Hematopoietic multipotent progenitor cell treated with erythropoietin and hydrocortisone succinate and interleukin-3 and kit ligand, for 4 days (in vitro differentiated cells): ENCODE measurements at places on chromosomes 2 and 18.

DNA sequence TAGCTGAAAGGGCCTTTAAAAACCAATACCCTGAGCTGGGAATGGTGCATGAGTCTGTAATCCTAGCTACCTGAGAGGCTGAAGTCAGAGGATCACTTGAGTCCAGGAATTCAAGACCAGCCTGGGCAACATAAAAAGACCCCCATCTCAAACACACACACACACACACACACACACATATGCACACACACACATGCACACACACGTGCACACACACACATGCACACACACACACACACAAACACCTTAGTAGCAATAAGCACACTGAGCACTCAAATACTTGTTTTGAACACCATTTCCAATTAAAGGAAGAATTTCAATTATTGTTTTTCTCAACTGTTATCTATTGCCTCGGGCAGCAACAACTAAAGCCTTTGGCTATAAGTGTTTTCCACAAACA is 25.6 kb upstream of the UBE2F start:
- no peak for DNase-seq

DNA sequence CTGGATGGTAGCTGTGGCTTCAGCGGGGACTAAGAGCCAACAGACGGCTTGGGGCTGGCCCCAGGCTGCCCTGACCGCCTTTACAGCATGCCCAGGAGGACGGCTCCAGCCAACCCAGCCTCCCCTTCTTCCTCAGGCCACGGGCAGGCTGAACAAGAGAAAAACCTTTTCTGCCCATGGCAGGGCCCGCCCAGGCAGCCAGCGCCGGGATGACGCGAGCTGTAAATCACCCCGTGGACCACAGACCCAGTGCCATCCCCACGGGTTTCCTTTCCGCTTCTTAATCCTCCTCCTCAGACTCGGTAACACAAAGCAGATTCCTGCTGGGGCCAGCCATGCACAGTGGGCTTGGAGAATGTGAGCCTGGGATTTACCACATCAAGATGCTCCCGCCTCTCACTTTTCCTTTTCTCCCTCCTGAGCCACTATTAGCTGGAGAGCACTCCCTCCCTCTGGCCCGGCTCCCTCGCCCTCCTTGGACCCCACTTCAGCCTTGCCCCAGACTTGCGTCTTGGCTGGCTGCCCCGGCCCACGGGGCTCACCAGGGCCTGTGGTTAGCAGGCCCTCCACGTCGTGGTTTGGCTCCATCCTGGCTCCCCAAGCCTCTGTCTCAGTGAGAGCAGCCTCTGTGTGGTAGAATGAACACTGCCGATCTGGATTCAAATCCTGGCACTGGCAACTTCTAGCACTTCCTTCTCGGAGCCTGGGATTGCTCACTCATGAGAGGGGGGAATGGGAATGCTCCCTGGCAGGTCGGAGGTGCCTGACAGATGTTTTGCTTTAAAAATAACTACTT is 31.4 kb downstream of the ATOH8 start:
- DNase-seq = peak; percentile 74

DNA sequence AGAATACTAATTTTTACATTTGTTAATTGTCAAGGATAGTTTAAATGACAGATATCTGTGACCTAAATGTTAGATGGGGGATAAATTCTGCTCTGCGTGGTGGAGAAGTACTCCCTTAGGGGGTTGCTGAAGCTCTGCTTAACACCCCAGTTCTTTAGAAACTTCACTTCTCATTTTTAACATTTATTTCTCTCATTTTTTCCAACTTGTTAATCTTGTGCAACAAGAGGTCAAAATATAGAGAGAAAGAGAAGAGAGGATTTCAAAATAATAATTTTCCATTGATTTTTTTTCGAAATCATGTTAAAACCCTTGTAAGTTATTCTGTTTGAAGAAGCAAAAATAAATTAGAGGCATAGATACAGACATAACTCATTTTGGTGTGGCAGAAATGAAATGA is 61.3 kb upstream of the SLC8A1 start:
- DNase-seq = peak; percentile 15

- no peak for DNase-seq
Observed at GRCh38 chr18:36780748-36781147, 48.1 kb downstream of the TPGS2 start.

DNA sequence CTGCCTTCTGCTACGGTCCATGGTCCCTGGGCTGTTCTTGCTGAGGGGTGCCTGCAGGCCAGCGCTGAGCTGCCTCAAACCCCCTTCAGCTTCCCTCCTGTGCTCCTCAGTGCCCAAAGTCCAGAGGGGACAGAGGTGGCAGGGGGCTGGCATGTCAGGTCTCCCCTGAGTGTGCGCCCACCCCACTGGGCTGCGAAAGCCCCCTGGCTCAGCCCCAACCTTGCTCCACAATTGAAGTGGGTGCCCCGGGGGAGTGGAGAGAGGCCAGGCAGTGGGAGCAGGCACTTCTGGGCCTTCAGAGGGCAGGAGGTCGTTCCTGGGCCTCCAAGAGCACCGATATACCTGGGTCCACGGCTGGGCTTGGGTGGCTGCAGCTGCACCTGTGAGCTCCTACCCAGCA is 548.7 kb upstream of the FAM98A start:
- no peak for DNase-seq

DNA sequence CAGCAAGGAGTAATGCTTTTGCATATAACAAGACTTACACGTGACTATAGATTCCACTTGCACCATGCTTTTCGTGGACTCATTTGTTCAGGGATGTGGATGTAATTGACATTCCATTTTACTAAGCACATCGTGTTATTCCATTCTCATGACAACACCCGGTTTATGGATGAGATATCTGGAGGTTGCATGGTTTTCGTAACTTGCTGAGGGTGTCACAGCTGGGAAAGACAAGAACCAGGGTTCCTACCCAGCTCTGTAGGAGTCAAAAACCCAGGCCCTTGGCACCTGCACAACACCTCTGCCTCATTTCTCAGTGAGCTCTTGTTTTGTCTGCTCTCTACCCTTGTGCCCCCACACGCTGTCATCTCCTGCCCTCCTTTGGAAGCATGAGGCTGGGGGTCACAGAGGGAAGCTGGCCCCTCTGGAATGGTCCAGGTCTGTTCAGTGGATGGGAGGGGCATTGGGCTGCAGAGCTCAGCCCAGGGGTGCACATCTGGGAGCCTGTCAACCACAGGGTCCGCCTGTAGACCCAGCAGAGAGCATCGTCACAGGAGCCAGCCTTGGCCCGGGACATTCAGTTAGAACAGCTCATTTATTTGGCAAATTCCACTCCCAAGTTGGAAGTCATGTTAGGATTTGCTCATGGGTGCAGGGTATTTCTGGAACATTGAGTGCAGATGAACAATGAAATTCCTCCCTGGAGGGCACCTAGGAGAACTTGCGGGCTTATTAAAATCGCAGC is 120.1 kb upstream of the TWIST2 start:
- DNase-seq = no peak

GRCh38 chr2:127069003-127069402 is 38.0 kb downstream of the BIN1 start:
- DNase-seq = no peak

GRCh38 chr2:157698430-157698829 is 69.8 kb upstream of the ACVR1C start:
- no peak for DNase-seq

DNA sequence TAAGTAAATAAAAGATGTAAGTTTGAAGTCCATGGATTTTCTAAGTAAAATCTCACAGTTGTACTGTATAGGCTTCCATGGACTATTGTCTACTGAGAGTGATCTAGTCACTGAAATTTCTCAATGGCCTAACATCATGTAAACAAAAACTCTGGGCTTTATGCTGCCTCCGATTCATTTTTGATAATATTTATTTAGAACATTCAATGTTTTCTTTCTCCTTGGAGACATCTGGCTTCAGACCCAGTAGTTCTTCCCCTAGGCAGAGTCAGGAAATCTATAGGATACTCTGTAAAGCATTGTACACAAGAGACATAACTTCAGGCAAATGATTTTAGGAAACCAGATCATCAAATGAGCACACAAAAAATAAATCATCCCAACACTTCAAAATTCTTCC is 1208.6 kb upstream of the ZEB2 start:
- DNase-seq = no peak

GRCh38 chr2:72173640-72174321 is 26.1 kb upstream of the CYP26B1 start:
- peak; percentile 4 for DNase-seq

- no peak for DNase-seq
Observed at GRCh38 chr2:241733391-241734207, 831 bp upstream of the D2HGDH start.

DNA sequence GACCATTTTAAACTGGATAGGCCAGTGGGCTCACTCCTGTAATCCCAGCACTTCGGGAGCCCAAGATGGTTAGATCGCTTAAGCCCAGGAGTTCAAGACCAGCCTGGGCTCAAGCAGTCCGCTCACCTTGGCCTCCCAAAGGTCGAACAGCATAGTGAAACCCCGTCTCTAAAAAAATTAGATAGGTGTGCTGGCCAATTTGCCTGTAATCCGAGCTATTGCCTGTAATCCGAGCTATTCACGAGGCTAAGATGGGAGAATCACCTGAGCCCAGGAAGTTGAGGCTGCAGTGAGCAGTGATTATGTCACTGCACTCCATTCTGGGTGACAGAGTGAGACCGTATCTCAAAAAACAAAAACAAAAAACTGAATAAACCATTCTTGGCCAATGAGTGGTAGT is 52.6 kb upstream of the EMILIN2 start:
- DNase-seq = no peak

- peak; percentile 79 for DNase-seq
Observed at GRCh38 chr2:219689676-219690628, 62.5 kb downstream of the SLC4A3 start.

DNA sequence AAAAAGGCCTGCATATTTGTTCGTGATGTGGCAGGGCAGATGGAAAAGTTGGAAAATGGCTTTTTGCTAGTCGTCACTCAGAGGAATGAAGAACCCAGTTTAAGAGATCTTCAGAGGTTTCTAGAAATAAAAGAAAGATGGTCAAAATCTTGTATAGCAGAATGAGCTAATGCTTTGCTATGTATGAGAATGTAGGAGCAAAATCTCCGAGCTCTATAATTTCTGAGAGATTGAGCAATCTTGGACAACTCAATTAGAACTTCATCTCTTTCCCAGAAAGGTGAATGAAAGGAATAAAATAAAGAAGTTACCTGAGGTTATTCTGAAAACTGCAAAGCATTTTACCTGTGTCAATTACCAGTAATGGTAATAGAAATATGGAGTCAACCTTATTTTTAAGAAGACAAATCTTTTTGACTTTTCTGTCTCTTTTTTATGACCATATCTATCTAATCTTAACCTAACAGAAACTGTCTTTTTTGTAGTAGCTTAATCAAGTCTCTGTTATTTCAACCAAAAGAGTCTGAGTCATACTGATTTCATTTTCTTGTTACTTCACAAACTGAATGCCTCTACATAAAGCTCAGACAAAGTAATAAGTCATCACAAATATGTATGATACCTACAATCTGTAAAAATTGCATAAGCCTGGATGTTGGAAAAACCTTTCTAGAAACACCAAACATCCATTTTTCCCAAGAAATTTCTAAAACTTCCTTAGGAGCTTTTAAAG is 32.5 kb downstream of the CCDC68 start:
- no peak for DNase-seq
